Right ventricle myocardium inferior (tissue), 1 donor: ENCODE measurements at places on chromosomes 16 and 17. TPM values are rescaled to one million over a fixed set of nuclear protein-coding genes. Genes with fewer than 3 reads are reported as not detected.

GRCh38 chr17:33623841-33624240 is 330.7 kb upstream of the ASIC2 start:
- no peak for DNase-seq

DNA sequence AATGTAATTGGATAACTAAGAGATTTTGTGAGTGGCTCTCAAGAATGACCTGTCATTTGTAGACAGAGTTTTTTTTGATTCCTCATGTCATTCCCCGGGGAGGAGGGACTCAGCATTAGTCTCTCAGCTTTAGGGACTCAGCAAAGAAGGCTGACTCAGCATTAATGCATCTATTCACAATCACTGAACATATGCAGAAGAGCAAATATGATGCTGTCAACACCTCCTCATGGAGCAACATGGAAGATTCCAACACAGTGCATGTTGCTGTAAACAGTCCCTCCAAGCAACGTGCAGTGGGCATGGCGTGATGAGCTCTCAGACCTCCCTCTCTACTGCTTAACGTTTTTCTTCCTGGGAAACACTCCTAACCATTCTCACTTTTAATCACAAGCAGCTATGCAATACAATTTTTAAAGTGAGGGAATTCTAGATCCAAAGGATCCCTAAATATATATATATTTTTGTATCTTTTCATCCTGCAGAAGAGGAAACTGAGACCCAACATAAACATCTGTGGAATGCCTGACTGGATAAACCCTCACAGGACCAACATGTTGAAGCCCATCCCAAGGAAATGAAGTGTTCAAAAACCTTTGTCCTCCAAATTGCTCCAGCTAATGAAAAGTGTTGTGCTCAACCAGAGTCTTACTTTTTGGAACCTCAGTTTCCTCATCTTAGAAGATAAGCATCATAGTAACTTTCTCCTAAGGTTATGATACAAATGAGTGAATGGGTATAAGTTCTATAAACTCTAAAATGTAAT is 38.9 kb downstream of the TMEM100 start:
- DNase-seq: no peak

The SRL gene
- total RNA-seq: 419 TPM

The GFAP gene
- 3.7 TPM for total RNA-seq

The ABCC11 gene
- total RNA-seq: not detected

The CLDN6 gene
- total RNA-seq: not detected

DNA sequence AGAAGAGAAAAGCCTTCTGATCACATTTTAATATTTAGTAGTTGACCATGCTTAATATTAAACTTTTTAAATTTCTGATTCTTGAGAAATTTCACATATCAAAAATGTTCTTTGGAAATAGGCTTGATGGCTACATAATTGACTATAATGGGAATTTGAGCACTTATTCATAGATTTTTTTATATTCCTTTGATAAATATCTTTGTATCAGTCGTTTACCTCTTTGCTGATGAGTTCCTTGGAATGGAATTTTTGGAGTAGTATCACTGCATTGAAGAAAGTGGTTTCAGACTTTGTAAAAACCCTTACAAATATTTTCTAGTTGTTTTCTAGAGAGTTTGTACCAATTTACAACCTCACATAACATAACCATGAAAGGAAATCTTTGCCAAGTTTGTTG is 14.7 kb downstream of the DNAAF1 start:
- no peak for DNase-seq
